ENCODE measurements at places on chromosomes 1 and 21.

GRCh38 chr1:95195046-95195445 lies 39.0 kb upstream of the RWDD3 start:
- no peak for DNase-seq

- no peak for DNase-seq
These were observed 1.7 kb downstream of the DR1 start for GRCh38 chr1:93347334-93347899.

DNA sequence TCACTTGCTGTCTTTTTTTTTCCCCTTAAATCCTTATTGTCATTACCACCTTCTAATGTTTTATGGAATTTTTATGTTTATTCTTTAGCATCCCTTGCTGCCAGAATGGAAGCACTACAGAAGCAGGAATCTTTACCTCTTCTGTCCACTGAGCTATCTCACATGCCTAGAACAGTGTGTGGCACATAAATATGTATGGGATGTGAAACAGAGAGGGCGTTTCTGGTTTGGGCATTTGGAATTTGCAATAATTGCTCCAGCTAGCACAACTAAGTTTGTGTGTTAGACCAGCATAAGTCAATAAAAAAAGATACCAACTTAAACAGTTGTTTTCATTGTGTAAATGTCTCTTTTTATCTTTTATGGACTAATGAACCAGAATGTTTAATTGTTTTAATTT lies 330.8 kb downstream of the DISC1 start:
- no peak for DNase-seq

DNA sequence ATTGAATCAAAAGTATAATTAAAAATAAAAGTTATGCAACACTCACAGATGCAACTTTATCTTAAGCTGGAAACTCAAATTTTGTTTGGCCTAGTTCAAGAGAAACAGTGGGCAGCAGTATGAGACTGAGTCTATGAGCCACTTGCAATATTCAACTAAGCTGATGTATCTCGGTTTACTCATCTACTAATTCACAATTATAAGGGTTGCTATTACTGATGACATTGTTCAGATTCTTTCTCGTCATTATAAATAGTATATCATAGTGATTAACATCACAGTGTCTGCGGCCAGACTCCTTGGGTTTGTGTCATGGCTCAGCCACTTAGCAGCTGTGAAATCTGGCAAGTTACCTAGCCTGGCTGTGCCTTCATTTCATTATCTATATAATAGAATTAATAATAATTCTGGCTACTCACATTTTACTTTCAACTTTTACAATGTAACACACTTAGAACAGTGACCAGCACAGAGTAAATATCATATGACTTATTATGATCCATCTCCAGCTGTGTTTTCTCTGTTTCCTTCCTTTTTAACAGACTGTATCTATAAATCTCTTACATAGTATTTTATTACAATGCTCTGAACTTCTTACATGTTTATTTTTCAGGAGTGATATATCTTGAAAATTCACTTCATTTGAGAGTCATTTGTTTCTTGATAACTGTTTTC lies 194.3 kb upstream of the RGS18 start:
- no peak for DNase-seq

GRCh38 chr1:54174106-54174505 lies 21.3 kb upstream of the CDCP2 start:
- DNase-seq = no peak

- no peak for DNase-seq
These were observed 14.8 kb upstream of the GBP5 start for GRCh38 chr1:89287181-89288050.

Data from activated CD4-positive, alpha-beta T cell treated with anti-CD3 and anti-CD28 coated beads, Interleukin-2, amount 10 ng/mL, durations not matched to agents 7 days and 5 days (primary cell).